ENCODE measurements at places on chromosomes 4 and X.

DNA sequence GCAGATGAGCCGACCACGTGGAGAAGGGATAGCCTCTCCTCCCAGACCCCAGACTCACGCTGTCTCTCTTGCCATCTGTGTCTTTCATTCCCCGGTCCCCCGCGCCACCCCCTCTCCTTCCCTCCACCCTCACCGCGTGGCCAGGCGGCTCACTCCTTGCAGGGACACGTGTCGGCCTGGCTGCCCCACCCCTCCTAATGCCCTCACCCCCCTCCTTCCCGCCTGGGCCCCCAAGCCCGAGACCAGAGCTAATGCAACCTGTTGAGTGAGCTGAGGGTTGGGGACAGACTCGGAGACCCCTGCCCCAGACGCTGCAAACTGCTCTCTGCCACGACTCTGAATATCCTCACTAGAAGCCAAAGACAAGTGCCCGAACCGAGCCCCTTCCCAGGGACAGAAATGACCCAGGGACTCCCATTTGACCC, 1.8 kb downstream of the SLC38A5 start:
- peaks cover 15% of the 10 kb centered on the region for H3K4me1 ChIP-seq
- no peak overlapping the region for H3K27ac ChIP-seq
- peaks cover 8% of the 10 kb centered on the region for H3K36me3 ChIP-seq

- H3K27ac ChIP-seq = no peak overlapping the region
- no peaks in the 10 kb centered on the region for H3K36me3 ChIP-seq
- no peak for DNase-seq
Observed at GRCh38 chr4:14259936-14260335, 632.4 kb upstream of the BOD1L1 start.

- no peak overlapping the region for H3K27ac ChIP-seq
- no peak overlapping the region for H3K4me3 ChIP-seq
- no peaks in the 10 kb centered on the region for H3K27me3 ChIP-seq
- H3K4me1 ChIP-seq = no peaks in the 10 kb centered on the region
Observed at GRCh38 chr4:93132631-93133030, 695.9 kb upstream of the ATOH1 start.

- peak; percentile 14 for DNase-seq
- H3K27ac ChIP-seq = no peak overlapping the region
- H3K4me3 ChIP-seq = no peak overlapping the region
- no peaks in the 10 kb centered on the region for H3K27me3 ChIP-seq
- H3K4me1 ChIP-seq = no peaks in the 10 kb centered on the region
- H3K36me3 ChIP-seq = no peaks in the 10 kb centered on the region
Observed at GRCh38 chrX:124018023-124018422, 56.5 kb downstream of the STAG2 start.

GRCh38 chrX:150688911-150689451, 4.2 kb upstream of the MTMR1 start:
- no peaks in the 10 kb centered on the region for H3K27me3 ChIP-seq
- no peak overlapping the region for H3K27ac ChIP-seq
- H3K36me3 ChIP-seq = no peaks in the 10 kb centered on the region
- no peak for DNase-seq
- peaks cover 14% of the 10 kb centered on the region for H3K4me1 ChIP-seq
- H3K4me3 ChIP-seq = no peak overlapping the region

DNA sequence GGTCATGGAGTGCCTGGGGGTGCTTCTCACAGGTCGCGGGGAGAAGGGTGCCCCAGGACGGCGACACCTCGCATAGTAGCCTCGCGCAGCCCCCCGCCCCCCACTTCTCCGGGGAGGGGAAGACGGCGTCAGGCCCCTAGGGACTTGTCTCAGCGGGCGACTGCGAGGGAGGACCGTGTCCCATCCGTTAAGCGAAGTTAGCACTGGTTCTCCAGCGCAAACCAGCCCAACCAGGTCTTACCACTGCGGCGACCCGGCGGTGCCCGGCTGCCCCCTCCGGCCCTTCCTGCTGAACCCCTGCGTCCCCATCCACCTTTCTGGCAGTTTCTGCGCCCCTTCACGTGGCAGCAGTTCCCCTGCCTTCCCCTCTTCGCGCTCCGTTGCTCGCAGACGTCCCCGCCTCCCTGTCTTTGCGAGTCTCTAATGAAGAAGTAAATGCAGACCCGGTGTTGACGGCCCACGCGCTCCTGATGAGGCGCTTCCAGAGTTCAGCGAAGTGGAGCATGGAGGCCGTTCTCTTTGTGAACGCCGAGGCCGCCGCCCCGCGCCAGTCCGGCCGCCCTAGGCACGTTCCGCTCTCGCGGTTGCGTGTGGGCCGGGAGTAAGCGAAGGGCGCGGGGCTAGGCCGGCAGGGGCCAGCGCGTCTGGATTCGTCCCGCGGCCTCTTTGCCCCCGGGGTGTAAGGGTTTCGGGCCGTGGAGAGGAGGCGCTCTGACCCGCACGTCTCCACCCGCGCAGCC, 3.0 kb downstream of the SLIT2 start:
- no peak overlapping the region for H3K4me3 ChIP-seq
- H3K27ac ChIP-seq = no peak overlapping the region

- H3K4me3 ChIP-seq = no peak overlapping the region
- H3K36me3 ChIP-seq = no peaks in the 10 kb centered on the region
- no peaks in the 10 kb centered on the region for H3K27me3 ChIP-seq
- H3K27ac ChIP-seq = no peak overlapping the region
Observed at GRCh38 chrX:84441143-84441542, 61.1 kb downstream of the HDX start.

DNA sequence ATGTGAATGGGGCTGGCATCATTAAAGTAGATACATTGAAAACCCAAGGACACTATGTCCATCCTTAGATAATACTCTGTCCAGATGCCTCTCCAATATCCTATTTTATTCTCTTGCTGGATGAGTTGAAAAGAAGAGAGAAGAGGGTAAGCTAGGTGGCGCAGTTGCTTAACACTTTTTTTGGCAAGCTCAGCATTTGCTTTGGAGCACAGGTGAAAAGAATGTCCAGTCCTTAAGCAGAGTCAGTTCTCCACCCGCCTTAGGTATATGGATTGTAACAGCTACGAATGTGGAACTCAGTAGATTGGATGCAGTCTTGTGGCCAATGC, 208.4 kb downstream of the NWD2 start:
- H3K36me3 ChIP-seq = no peaks in the 10 kb centered on the region

DNA sequence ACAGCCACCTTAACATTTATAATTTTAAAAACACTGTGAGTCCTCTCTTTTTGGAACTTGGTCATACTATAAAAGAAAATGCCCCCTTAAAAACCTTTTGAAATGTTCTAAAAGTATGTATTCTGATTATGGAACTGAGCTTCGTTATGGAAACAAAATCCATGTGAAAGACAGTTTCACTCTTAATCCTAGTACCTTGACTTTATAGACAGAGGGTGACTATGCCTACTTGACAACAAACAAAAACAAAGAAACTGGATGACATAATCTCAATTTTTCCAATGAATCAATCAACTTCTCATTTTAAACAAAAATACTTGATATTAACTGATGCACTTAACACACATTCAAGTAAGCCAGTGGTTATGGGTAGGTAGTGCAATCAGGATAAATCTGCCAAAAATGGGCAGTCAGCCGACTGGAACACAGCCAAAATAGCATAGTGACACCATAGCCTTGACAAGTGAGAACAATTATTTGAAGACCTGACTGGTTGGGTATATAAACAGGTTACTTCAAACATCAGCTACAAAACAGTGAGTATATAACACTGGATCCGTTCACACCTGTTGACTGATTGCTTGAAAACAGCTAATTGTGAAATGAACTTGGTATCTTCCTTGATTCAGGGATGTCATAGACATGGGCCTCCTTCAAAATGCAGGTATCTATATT, 265.5 kb downstream of the PPP3CA start:
- peaks cover 6% of the 10 kb centered on the region for H3K36me3 ChIP-seq
- H3K4me1 ChIP-seq = no peaks in the 10 kb centered on the region
- H3K27me3 ChIP-seq = no peaks in the 10 kb centered on the region
- H3K27ac ChIP-seq = no peak overlapping the region

GRCh38 chrX:130109429-130110378, 593 bp downstream of the ELF4 start:
- peak overlapping the region; percentile 59 for H3K4me3 ChIP-seq
- H3K4me1 ChIP-seq = peaks cover 37% of the 10 kb centered on the region
- no peaks in the 10 kb centered on the region for H3K27me3 ChIP-seq
- no peak for DNase-seq

- H3K27me3 ChIP-seq = no peaks in the 10 kb centered on the region
- no peaks in the 10 kb centered on the region for H3K36me3 ChIP-seq
- no peak overlapping the region for H3K4me3 ChIP-seq
Observed at GRCh38 chr4:143225167-143225566, 40.5 kb downstream of the USP38 start.

DNA sequence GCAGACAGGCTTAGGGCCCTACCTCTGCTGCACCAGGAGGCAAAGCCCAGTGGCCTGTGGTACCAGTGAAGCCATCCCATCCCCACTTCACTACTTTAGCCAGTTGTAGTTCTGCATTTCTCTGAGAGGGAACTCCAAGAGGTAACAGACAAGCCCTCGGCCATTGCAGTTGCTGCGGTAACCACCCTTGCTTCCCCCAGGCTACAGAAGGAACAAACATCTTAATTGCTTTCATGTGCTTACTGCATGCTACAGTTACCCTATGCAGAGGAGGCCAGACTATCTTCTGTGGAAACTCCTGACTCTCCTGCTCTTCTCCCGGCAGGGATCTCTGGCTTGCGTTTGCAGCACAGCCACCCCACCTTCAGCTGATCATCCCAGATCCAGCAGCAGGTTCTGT, 67.8 kb downstream of the SPIN4 start:
- DNase-seq = no peak
- no peak overlapping the region for H3K27ac ChIP-seq
- H3K36me3 ChIP-seq = no peaks in the 10 kb centered on the region
- H3K4me3 ChIP-seq = no peak overlapping the region

GRCh38 chrX:120462370-120462769, 6.7 kb downstream of the LAMP2 start:
- H3K36me3 ChIP-seq = no peaks in the 10 kb centered on the region
- no peaks in the 10 kb centered on the region for H3K27me3 ChIP-seq
- DNase-seq = peak; percentile 91
- peaks cover 40% of the 10 kb centered on the region for H3K4me1 ChIP-seq
- H3K27ac ChIP-seq = peak overlapping the region; percentile 52

DNA sequence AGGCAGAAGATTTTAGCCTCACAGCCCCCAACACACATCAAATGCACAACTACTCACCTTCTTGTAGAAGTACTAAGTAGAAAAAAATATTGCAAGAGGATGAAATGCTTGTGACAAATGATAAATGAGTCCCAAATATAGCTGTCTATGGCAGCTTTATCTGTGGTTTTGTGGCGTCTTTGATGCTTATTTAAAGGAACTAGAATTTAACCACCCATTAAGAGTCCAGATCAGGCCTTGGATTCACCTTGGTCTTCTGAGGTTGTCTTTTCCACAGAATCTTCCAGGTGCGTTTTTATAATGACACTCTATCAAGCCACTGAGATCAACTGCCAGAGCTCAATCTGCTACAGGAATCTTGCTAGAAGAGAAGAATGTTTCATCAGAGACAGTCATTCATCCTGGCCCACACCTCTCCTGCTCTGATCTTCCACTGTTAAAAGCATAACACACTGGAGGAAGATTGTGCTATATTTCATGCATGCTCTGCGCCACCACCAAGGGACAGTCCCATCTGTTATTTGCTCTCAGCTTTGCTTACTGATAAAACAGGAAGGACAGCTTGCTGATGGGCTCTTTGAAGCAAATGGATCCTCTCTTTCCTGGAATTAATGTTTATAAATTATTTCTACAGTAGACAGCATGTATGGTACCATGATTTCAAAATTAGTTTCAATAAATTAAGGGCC, 144.1 kb downstream of the SLC7A11 start:
- peaks cover 19% of the 10 kb centered on the region for H3K27me3 ChIP-seq
- no peak for DNase-seq
- H3K27ac ChIP-seq = no peak overlapping the region
- H3K4me3 ChIP-seq = no peak overlapping the region
- H3K36me3 ChIP-seq = no peaks in the 10 kb centered on the region

All from common myeloid progenitor, CD34-positive (primary cell).